HuH-7 (cell line): ENCODE measurements at places on chromosomes 11 and 22.

DNA sequence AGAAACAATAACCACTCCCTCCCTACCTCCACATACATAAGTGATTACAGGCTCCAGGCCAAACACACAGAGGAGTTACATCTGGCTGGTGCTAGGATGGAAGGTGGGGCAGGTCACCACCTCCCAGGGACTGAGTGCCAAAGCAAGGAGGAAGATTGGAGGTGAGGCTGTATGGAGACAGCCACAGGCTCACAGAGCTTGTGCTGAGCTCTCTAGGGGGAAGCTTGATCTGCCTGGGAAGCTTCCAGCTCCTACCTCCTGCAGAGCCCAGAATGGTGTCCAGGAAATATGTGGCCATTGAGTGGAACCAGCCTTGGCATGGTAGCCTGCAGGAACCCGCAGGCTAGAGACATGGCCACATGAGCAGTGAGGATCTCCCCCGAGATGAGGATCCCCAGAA, 3.6 kb upstream of the MED15 start:
- DNase-seq = no peak

DNA sequence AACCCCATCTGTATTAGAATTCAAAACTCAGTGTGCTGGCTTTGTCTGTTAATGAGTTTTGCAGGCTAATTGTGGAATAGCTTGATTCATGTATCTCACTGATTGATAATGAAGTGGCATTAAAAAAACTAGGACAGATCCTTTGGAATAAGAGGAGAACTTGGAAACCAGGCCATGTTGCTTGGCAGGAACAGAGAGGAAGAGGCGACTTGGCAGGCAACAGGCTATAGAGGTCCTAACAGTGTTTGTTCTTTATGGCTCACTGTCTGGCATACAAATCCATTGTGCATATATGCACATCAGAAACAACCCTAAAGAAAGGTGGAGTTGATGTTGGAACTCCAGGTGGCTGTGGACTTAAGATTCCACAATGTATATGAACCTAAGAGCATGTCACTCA, 17.4 kb upstream of the OR9I1 start:
- no peak for DNase-seq

DNA sequence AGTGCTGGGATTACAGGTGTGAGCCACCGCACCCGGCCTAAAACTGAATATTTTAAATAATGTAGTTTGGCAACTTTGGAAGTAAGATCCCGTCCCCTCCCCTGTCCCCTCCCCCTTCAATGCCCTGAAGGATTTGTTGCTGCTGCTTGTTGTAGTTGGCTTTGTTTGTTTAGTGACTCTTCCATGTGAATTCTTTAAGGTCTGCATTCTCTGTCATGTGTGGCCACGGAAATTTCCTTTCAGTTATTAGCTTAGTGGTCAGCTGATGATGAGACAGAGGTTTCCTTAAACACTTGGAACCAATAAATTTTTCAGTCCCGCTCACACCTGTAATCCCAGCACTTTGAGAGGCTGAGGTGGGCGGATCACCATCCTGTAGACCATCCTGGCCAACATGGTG, 109.9 kb downstream of the MPPED1 start:
- no peak for DNase-seq

- DNase-seq = no peak
These were observed 104.3 kb downstream of the GAB2 start for GRCh38 chr11:78313181-78313795.

GRCh38 chr22:44180706-44181032, at the start of gene PARVG:
TSS of gene PARVG (plus strand) at chr22:44180925. CDS start at chr22:44183330, 2,405 bp downstream.
- DNase-seq = no peak

- DNase-seq = no peak
These were observed 50.6 kb downstream of the C11orf58 start for GRCh38 chr11:16789063-16789420.

DNA sequence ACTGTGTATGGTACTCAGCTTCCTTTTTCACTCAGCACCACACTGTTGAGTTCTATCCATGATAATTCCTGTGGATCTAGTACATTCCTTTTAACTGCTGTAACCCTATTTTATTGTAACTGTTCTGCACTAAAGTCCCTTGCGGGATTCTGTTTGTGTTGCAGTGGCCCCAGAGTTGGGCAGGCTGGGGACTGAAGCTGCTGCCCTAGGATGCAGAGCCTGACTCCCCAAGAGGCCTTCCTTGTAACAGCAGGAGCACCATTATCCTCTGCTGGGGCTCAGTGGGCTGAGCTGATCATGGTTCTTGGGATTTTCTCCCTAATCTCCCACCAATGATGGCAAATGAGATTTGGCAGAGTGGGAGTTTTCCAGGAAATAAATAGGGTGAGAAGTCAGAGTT, 77.7 kb downstream of the CABIN1 start:
- no peak for DNase-seq

GRCh38 chr11:65390996-65391395, 4.6 kb downstream of the FRMD8 start:
- DNase-seq = no peak

DNA sequence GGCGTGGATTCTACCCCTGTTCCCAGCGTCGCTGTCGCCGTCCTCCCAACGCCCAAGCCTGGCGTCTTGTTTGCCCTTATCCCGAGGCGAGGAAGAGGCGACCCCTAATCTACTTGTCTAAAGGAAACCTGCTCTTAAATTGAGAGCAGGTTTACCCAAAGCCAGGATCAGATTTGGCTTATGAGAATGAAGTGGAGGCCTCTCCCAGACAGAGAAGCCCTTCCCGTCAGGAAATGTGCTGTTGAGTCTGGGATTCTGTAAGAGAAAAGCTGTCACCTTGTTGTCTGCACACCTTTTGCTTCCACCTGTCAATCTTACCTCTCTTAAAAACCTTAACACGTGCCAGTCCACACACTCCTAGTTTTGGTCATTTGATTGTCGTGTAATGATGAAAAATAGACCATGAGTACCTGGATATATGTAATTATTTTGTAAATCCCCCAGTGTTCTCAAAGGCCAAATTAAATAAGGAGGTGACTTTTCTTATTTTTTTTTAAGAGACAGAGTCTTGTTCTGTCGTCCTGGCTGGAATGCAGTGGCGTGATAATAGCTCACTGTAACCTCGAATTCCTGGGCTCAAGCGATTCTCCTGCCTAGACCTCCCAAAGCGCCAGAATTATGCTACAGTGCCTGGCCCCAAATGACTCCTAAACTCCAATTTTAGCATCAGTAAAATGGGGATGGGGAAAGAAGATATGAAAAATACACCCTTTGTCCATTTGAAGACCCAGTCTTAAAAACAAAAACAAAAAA, 627 bp downstream of the GTF2H1 start:
- no peak for DNase-seq

GRCh38 chr11:67697846-67698245, 23.4 kb upstream of the ALDH3B2 start:
- DNase-seq = no peak

DNA sequence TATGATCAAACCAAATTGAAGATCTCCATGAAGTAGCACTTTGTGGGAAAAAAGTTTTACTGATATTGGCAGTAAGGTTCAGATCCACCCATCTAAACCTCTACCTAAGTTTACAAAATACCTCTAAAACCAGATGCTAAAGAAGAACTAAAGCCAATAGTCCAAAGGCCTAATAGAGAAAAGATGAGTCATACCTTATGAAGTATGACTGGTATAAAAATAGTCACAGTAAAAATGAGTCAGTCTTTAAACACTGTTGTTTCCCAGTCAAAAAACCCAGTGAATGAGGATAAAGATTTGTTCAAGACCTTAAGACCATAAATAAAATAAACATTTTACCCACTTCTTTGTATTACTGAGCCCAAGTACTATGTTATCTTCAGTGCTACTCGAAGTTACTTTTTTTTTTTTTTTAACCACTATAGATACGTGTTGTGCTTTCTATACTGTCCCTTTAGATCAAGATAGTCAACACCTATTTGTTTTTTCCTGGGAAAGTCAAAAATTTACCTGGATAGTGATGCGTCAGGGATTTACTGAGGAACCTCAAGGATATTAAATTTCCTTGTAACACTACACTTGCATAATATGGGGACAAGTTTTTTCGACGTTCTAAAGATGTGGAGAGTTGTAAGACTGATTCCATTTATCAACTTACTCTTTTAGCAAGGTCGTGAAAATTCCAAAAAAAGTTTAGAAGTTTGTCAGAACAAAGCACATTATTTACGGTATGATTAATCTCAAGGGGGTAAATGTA, 87.3 kb downstream of the CCDC73 start:
- DNase-seq = no peak

DNA sequence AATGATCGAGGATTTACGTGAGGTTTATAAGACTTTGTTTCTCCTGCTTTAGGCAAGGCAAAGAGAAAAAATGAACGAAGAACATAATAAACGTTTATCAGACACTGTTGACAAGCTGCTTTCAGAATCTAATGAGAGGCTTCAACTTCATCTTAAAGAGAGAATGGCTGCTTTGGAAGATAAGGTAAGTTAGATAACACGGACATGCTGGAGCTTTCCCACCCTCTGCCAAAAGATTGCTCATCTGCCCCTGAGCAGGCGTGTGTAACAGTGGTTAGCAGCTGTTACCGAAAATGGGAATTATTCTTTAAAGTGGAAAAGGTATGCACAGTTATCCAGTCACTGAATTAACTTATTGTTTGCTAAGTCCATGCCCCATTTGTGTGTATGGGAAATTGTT, 62.8 kb upstream of the CTTN start:
- DNase-seq = no peak

GRCh38 chr11:85822814-85823213, 11.9 kb upstream of the SYTL2 start:
- no peak for DNase-seq

- no peak for DNase-seq
These were observed 19.5 kb downstream of the CNTF start for GRCh38 chr11:58641803-58642581.

DNA sequence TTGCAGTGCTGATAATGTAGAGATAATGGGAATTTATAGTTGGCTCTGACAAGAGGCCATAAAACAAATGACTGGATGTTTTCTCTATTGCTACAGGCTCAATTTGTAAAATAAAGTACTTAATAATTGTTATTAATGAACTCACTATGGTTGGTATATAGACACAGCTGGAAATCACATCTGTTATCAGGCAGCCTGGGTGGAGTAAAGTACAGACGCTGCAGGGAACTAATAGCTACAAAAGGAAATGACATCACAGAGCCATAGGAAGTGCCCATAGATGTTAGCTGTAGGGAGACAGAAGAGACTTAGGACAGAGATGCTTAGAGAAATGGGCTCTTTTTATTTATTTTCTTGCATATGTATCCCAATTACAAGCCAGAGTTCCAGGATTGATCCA, 81.0 kb upstream of the SNX19 start:
- no peak for DNase-seq

GRCh38 chr11:114162719-114163123, 103.2 kb downstream of the ZBTB16 start:
- peak; percentile 39 for DNase-seq

- DNase-seq = no peak
These were observed 28.4 kb downstream of the SHANK2 start for GRCh38 chr11:71223671-71224660.

GRCh38 chr11:13249992-13250391, 27.6 kb upstream of the BMAL1 start:
- no peak for DNase-seq

DNA sequence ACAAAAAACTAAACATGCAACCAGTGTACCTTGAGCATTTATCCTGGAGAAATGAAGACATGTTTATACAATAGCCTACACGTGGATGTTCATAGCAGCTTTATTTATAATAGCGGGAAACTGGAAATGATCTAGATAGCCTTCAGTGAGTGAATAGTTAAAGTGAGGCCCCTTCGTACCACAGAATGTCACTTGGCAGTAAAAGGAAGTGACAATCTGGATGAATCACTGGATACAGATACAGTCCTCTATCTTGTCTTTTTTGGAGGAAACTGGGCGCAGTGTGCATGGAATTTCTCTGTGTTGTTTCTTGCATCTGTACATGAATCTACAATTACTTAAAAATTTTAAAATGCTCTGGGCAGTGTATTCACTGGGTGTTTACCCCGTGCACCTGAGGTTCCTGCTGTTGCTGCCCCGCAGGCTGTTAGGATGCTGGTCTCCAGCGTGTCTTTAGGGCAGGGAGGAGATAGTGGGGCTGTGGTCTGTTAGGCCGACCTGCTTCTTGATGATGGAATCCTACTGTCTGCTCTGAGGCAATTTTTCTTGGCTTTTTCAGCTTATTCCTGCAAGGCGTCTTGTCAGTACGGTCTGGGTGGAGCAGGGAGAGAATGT, 23.2 kb downstream of the DERL3 start:
- no peak for DNase-seq

DNA sequence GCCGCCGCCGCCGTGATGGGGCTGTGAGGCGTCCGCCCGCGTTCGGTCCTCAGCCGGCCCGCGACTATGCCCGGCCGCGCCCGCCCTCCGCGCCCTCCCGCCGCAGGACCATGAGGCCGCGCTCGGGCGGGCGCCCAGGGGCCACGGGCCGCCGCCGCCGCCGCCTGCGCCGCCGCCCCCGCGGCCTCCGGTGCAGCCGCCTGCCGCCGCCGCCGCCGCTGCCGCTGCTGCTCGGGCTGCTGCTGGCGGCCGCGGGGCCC, 215 bp downstream of the ZNRF3 start:
- DNase-seq = no peak
